Stimulated activated CD8-positive, alpha-beta memory T cell treated with anti-CD3 and anti-CD28 coated beads, Interleukin-4, amount 100 ng/mL, for 4 hours (primary cell): ENCODE measurements at places on chromosomes 4 and X.

GRCh38 chr4:55509266-55509665 lies 37.4 kb downstream of the CLOCK start:
- no peak for DNase-seq

DNA sequence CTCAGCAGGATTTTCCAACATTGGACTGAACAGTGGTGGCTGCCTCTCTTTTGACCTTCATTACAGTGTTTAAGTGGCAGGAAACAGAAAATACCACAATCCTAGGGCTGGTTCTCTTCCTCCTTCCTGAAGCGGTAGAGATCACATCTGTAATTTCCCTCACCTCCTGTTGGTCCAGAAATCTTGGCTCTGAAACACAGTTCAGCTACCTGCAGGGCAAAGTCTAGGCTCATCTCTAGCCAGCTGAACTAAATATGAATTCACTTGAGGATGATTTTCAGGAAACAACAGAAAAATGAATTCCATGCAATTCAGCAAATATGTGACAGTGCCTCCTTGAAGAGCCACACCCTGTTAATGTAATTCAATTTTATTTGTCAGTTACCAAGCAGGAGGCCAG lies 531.9 kb downstream of the INPP4B start:
- DNase-seq: no peak

- no peak for DNase-seq
These were observed 50.6 kb upstream of the SRPX start for GRCh38 chrX:38271154-38271716.

DNA sequence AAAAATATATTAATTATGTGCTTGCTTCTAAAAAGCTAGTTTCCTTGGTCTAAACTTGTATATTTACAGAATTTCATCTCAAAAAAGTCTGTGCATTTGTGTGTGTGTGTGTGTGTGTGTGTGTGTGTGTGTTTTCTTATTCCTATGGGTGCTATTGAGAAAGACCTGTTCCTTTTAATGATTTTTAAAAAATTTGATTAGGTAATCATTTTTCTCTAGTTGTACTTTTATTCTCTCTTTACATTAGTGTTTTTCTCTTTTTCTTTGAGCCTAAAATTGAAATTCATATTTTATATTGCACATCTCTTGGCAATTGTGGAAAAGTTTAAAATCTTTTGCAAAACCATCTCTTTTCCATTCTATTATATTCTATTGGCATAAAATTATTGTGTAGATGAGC lies 690.4 kb upstream of the NDST4 start:
- no peak for DNase-seq

GRCh38 chr4:39621582-39621981 lies 17.1 kb downstream of the SMIM14 start:
- no peak for DNase-seq

- no peak for DNase-seq
These were observed 95.5 kb downstream of the CXCL13 start for GRCh38 chr4:77701121-77701520.

DNA sequence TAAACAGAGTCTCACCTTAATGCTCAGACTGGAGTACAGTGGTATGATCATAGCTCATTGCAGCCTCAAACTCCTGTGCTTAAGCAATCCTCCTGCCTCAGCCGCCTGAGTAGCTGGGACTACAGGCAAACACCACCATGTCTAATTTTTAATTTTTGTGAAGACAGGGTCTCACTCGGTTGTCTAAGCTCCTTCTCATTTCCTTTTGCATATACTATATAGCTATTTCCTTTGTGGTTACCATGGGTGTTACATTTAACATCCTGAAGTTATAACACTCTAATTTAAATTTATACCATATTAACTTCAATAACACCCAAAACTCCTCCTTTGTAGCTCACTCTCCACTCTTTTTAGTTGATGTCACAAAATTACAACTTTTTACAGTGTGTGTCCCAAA lies 114.3 kb downstream of the DCK start:
- no peak for DNase-seq

- no peak for DNase-seq
These were observed 6.0 kb downstream of the FRG2 start for GRCh38 chr4:190020790-190021717.

DNA sequence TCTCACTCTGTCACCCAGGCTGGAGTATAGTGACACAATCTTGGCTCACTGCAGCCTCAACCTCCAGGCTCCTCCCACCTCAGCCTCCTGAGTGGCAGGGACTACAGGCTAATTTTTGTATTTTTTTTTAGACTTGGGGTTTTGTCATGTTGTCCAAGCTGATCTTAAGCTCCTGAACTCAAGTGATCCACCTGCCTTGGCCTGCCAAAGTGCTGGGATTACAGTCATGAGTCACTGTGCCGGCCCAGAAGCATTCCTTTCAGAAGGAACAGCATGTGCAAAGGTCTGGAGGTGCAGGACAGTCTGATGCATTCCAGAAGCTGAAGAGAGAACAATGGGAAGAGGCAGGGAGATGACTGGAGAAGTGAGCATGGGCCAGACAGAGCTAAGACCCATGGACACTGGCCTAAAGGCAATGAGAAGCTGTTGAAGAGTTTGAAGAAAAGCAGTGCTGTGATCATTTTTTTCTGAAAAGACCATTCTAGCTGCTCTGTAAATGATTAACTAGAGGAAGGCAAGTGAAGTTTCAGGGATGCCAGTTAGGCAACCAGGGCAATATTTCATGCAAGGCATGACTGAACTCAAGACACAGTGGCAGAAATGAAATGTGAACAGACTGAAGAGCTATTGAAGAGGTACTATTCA lies 43.2 kb downstream of the MANBA start:
- DNase-seq: no peak

DNA sequence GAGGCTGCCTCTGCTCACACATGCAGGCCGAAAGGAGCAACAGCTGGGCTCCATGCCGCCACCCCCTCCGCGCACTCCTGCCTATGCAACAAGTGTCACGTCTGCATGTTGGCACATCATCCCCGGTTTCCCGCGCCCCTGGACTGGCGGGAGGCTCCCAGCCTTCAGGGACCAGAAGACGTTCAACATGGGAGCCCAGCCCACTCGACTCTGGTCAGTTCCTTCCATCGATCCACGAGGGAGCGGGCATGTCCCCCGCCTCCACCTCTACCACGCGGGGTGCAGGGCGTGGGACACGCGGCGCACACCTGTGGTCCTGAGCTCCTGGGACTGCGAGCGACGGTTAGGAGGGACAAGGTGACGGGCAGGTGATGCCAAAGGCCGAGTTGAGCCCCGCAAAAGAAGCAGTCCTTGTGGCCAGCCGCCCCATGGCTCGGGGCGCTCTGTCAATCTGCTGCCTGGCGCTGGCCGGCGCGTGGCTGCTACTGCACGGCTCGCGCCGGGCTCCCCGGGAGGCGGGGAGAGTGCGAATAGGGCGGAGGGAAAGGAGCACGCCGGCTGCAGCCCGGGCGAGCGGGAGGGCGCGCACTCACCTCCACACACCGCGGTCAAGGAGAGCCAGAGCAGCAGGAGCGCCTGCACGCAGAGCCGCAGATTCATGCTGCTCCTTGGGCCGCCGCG lies 645 bp downstream of the APLN start:
- DNase-seq: no peak

GRCh38 chr4:173039617-173040577 lies 128.7 kb upstream of the GALNT7 start:
- DNase-seq: no peak

DNA sequence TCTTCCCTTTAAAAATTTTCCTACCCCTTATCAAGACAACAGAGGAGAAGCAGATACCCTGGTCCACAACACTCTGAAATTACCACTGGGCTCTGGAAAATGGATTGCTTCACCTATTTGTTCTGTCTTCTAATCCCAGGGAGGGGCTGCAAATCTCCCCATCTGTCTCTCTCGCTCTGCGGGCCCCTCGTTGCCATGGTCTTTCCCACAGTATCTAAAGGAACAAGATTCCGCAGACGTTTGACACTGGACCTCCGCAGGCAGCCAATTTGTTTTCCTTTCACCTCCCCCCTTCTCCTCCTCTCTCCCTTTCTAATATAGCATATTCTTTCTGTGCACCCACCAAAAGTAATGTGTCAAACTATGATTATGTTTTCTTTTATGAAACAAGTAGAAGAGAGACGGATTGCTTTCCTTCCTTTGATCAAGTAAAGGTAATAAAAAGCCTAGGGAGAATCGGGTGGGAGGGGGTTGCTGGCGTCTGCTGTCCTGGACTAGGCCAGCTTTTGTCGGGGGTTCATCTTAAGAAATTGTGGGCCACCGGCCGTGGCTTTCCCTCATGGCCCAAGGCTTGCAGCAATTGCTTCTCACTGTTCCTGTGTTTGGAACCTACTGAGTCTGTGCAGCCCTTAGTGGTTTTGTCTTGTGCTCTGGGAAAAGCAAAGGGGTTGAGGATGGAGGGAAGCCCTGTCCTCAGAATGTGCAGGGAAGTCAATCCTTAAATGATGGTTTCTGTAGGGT lies 81.0 kb downstream of the MGST2 start:
- no peak for DNase-seq

- DNase-seq: no peak
These were observed 56.5 kb downstream of the PRDM5 start for GRCh38 chr4:120865985-120866384.

DNA sequence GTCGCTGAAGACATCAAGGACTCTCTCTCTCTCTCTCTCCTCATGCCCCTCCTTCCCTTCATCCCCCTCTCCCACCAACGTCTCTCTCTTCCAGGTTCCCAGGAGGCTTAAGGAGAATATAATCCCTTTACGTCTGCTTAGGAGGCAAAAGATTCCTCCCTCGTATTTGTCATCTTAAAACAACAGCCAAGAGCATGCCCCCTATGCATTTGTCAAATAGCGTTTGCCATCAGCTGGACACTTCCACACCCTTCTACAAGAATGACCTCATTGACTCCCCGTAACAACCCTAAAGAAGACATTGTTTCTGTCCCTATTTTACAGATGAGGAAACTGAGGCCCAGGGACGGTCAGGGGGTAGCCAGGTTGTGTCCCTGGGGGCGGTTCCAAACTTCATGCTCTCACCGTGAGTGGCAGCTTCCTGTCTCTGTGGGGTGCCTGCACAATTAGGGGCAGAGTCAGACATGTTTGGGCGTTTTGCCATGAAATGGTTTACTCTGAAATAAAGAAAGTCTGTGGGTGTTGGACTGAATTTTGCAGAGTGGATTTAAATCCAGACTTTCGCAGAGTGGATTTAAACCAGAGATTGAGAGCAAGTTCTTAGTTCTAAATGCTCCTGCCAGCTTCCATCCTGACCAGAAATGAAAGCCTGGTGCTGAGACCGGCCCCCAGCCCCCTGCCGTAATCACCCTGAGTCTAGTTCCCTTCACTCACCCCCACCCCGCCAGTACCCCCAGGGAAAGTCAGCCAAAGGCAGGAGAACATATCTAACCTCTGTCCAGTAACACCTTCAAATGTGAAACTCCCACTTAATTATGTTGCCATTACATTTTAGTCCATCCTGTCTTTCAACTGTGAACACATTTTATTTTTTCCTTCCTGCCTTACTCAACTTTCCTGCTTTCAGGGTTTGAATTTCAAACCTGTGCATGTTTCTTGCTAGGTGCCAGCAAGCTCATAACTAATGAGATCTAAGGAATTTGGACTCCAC lies 44.3 kb upstream of the TBL1X start:
- DNase-seq: no peak

DNA sequence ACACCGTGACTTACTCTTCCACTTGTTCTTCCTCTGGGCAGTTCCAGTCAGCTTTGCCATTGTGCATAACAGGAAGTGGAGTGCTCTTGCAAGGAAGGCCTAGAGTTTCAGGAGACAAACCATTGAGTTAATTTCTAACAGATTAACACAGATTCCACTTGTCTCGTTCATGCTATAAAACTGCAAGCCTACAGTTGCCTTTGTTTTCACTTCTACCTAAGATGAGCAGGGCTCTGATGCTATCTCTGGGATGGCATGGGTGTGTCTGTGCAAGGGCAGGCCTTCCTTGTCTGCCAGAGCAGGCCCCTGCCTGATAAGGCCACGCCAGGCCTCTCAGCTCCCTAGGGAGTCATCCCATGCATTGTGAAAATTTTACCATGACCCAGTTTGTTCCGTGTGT lies 67.7 kb upstream of the PGRMC2 start:
- no peak for DNase-seq

DNA sequence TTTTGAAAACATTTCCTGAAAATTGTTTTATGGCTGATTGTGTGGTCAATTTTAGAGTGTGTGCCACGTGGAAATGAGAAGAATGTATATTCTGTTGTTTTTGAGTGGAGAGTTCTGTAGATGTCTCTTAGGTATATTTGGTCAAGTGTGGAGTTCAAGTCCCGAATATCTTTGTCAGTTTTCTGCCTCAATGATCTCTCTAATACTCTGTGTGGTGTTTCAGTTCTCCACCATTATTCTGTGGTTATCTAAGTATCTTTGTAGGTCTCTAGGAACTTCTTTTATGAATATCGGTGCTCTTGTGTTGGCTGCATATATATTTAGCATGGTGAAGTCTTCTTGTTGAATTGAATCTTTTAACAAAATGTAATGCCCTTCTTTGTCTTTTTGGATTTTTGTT lies 113.3 kb downstream of the LINC00632 start:
- DNase-seq: no peak

DNA sequence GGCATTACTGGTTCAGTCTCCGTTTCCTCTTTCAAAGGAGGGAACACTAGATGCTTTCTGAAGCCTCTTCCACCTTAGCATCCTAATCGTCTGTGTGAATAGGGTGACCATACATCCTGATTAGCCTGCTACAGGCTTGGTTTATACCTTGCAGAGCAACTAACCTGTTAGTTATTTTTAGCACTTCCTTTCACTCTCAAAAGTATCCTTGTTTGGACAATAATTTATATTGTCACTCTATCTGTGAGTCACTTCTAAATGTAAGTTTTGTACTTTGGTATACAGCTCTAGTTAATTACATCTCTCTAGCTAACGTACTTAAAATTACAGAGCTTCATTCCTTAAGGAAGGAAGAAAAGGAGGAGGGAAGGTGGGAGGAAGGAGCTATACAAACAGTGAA lies 174.5 kb downstream of the GPC3 start:
- DNase-seq: no peak

DNA sequence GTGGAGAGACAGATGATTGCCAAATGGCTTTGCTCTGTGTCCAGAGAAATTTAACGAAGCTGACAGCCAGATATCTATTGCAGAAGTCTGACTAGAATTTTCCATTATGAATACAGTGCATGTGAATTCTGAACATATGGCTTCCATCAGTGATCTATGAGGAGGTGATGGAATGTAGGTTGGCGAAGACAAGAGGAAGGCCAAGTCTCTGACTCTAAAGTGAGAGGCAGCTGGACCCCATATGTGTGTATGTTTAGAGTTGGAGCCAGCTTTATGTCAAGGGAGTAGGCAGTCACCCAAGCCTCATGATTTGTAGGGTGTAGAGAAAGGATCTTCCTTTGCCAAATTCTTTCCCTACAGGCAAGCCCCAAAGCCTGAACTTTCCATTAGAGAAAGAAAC lies 76.2 kb upstream of the TEX13D start:
- DNase-seq: no peak
